ENCODE measurements at places on chromosomes 11 and 22. TPM values are rescaled to one million over a fixed set of nuclear protein-coding genes. Genes with fewer than 3 reads are reported as not detected.

The OR51B2 gene
- not detected for total RNA-seq

GRCh38 chr11:106088896-106089295, 11.4 kb downstream of the AASDHPPT start:
- DNase-seq, result no peak

GRCh38 chr11:32890843-32891656, 1.6 kb upstream of the QSER1 start:
- DNase-seq, result no peak

The KIAA1671 gene
- total RNA-seq, result 0.53 TPM

Measured in GM12878 (cell line).